ENCODE measurements at places on chromosomes 1 and 21.

DNA sequence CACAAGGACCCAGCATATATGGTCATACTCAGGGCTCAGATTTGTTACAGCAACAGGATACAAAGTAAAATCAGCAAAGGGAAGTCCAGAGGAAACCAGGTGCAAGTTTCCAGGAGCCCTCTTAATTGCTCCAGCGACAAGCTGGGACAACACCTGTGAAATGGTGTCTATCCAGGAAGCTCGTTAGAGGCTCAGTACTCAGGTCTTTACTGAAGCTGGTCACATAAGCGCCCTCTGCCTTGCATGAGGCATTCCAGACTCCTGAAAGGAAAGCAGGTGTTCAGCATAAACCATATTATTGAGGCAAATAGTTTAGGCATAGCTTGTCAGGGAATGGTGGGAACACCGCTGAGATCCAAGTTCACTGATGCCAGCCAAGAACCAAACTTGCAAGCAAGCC, 231.0 kb downstream of the SLC35F3 start:
- DNase-seq = no peak

- DNase-seq = no peak
Observed at GRCh38 chr1:219795363-219795917, 132.9 kb downstream of the SLC30A10 start.

DNA sequence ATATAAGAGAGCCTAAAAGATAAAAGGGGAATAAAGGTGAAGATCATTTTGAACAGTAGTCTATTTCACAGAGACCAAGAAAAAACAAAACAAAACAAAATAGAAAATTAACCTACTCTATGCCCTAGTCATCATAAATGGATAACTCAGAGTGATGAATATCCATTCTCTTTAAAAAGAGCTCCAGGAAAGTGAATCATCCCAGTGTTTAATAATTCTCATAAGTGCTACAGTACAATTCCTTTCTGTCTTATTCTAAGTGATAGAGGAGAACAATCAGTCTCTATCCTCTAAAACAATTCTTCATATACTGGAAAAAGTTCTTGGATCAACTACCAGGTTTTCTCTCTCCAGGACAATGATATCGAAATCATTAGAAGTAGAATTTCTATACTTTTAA, 45.8 kb downstream of the GDAP2 start:
- no peak for DNase-seq

DNA sequence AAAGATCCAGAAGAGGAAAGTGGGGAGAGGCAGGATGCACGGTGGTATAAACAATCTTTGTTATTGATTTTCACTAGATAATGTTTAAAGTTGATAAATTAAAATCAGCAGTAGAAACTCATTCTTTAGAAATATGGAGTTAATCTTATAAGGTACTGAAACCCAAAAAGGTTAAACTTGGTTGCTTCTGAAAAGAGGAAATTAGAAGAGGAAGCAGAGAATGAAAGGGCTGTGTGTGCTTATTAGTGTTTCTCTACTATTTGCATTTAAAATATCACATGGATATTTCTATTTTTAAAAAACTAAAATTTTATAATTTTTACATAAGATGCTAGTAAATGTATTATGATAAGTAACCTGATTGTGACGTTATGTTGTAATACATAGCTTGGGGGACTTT, 24.4 kb downstream of the C1orf141 start:
- no peak for DNase-seq

- no peak for DNase-seq
Observed at GRCh38 chr1:154524881-154525280, 22.7 kb upstream of the SHE start.

DNA sequence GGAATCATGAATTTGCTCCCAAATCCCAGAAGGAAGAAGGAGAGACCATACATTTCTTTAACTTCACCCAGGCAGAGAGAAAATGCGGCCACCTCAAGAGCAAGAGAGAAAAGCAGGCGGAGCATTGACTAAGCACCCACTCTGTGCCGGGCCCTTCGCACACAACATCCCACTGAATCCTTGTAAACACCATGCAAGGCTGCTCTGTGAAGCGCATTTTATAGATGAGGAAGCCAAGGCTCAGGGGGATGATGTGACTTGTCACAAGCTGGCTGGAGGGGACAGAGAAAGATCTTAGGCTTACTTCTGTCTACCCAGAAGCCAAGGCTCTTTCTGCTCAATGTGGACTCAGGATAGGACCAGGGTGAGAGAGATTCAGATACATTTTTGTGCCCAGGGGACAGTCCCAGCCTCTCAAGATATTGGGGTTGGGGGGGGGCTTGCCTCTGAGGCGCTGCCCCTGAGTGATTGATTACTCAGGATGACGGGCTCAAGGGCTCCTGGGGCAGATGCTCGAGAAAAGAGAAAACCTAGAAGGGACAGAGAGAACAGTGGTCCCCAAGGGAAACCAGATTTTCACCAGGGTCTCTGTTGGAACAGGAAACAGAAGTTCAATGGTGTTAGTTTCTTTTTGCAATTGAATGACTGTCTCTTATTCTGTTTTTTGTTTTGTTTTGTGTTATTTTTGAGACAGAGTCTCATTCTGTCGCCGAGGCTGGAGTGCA, 19.5 kb downstream of the PADI2 start:
- no peak for DNase-seq

DNA sequence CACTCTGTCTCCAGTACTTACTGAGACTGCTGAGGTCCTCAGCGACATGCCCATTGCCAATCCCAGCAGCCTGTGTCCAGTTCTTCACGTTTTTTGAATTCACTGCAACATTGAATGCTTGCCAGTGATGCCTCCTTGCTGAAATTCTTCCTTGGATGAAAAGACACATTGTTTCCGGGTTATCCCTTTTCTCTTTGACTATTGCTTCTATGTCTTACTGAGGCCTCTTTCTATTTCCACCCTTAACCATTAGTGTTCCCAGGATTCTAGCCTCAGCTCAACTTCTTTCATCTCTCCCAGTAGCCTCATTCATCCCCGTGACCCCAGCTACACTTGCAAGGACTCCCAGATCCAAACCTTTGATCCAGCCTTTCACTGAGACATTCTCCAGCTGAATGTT, 46.5 kb upstream of the KIF26B start:
- DNase-seq = no peak

- DNase-seq = peak; percentile 65
Observed at GRCh38 chr1:160834945-160835565, 27.6 kb downstream of the CD244 start.

DNA sequence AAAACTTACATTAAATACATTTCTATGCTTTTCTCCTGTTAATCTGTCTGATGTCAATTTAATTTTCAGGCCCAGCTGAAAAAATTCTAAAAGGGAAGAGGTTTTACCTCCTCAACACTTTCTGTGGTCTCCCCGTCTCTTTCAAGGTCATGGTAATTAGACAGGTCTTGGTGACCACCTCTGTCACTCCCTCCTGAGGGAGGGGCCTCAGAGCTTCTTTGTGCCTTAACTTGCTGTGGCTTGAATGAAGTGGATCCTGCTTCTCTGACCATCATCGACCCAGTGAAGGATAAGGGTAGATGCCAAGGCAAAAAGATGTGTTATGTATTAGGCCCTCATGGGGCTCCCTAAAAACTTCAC, 40.8 kb upstream of the OSBPL9 start:
- DNase-seq = no peak

DNA sequence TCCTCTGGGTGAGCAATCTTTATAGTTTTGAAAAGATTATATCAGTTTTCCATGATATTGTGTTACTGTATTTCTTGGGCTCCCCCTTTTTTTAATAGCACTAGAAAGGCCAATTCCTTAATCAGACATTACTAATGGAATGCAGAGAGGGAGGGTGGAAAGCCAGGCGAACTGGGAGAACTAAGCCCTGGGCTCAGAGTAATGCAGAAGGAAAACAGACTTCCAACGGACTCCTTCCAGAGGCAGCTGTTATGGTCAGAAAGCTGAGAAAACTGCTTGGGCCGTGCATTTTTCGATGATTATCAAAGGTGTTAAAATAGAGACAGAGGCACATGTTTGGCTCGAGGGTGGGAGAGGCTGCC, 206.3 kb downstream of the FOXD2 start:
- no peak for DNase-seq

- DNase-seq = no peak
Observed at GRCh38 chr1:40593449-40594186, 62.2 kb downstream of the ZNF684 start.

- DNase-seq = no peak
Observed at GRCh38 chr21:44911384-44912157, 9.1 kb downstream of the ITGB2 start.

GRCh38 chr21:43752758-43753438, 23.2 kb downstream of the CSTB start:
- no peak for DNase-seq

- no peak for DNase-seq
Observed at GRCh38 chr21:45088116-45088515, 13.7 kb downstream of the ADARB1 start.

GRCh38 chr1:119822406-119822805, 11.1 kb upstream of the REG4 start:
- DNase-seq = no peak

- no peak for DNase-seq
Observed at GRCh38 chr1:24349891-24350290, 30.7 kb downstream of the GRHL3 start.

GRCh38 chr1:82625537-82625936, 824.8 kb downstream of the ADGRL2 start:
- peak; percentile 9 for DNase-seq

DNA sequence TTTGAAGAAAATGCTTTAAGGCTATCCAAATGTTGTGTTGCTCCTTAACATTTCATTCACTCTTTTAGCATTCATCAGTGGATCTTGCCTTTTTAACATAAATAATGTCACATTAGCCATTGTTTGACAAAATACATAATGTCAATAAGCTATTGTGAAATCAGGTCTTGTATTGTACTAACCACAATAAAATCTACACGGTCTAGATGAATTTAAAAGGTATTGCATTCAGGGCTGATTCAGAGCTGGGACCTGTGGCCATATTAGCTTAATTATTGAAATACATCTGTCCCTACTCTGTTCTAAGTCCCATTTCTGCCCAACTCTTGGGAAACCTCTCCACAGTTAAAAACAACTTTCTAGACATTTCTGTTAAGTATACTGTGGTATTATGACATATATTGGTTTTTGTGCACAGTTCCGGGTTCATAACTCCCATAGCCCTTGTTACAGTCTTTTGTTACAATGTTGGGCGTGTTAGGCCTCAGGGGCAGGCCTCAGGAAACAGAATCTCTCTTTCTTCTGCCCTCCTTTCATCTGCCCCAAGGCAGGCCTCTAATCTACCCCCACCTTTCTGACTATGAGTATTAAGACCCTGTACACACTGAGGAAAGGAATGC, 44.7 kb upstream of the CITED4 start:
- DNase-seq = no peak

DNA sequence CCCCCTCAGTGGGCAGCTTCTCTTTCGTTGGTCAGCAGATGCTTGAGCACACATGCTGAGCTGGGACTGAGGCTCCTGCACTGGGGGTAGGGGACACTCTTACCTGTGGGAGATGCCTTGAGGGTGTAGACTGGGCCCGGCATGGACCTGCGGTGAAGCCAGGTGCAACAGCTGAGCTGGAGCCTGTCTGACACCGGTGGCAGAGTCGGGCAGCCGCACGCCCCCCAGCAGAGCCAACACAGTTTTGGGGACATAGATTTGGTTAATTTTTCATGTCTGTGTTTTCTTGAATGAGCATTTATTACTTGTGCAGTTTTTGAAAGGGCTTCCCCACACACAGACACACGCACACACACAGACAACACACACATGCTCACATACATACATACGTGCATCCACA, 5.9 kb upstream of the HES5 start:
- DNase-seq = no peak

GRCh38 chr1:168561989-168562388, 14.4 kb upstream of the XCL1 start:
- no peak for DNase-seq

DNA sequence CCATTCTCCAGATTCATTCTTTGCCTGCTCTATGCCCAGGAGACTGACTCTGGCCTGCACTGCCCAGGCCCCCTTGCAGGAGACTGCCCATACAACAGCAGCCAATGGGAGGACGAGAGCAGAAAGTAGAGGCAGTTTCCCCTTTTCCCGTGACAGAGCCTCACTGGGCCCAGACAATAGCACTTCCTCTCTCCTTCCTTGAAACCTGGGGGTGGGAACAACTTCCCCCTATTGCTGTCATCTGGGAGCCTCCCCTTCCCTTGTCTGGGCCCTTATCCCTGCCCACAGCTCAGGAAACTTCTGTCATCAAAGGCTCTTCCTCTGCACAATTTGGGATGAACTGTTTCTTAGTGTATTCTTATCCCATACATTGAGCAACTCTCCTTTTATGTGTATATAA, 60.8 kb upstream of the KCNJ15 start:
- no peak for DNase-seq

- DNase-seq = no peak
Observed at GRCh38 chr1:32797456-32797855, 19.7 kb downstream of the YARS1 start.

GRCh38 chr1:3412376-3412775, 42.1 kb upstream of the ARHGEF16 start:
- DNase-seq = no peak

DNA sequence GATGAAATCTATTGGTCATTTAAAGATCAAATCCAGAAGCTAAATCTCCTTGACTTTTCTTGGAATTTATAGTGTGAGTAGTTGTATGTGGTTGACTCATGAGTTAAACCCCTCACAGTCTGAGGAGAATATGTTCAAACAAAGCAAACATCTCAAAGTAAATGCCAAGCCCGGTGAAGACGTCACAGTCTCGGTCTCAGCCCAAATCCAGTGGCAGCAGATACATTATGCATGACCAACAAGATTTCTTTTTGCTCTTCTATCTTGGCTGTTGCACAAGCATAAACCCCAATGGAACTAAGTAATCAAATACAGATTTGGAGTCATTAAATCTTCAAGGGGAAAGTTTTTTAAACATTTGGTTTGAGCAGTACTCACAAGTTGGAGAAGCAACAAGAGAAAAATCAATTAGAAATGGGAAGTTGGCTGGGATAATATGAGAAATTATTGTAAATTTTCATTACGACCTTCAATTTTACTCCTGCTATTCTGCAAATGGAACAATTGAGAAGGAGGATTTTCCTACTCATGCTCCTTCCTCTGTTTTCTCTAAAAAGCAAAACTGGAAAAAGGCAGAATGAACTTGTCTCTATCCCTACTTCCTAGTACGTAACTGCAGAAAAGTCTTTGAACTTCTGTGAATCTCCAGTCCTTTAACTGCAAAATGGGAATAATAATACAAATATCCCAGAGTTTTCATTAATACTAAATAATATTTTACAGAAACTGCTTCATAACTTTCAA, 575.8 kb downstream of the NUF2 start:
- DNase-seq = no peak

- DNase-seq = peak; percentile 81
Observed at GRCh38 chr1:3869751-3870301, 12.6 kb downstream of the DFFB start.

GRCh38 chr1:155835548-155835947, 21.5 kb downstream of the GON4L start:
- no peak for DNase-seq

- DNase-seq = no peak
Observed at GRCh38 chr1:56331892-56332567, 247.3 kb downstream of the PLPP3 start.

DNA sequence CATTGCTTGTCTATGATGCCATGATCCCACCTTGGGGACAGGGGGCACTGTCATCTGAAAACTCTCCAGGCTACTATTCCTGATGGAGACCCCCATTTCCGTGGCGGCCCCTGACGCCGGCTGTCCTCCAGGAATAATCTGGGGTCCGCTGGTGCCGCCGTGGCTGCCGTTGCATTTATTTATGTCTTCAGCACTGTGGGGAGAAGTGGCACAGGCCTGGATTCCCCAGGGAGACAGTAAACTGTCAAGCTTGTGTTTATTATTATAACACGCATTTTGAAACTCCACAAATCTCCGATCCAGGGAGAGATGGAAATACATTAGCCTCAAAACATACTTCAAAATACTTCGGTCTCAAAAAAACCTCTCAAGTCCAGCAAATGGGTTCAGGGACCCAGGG, 126.9 kb upstream of the C1orf174 start:
- no peak for DNase-seq

Data from NCI-H187 (cell line).